AG09319 (cell line): ENCODE measurements at places on chromosomes 13 and 19.

DNA sequence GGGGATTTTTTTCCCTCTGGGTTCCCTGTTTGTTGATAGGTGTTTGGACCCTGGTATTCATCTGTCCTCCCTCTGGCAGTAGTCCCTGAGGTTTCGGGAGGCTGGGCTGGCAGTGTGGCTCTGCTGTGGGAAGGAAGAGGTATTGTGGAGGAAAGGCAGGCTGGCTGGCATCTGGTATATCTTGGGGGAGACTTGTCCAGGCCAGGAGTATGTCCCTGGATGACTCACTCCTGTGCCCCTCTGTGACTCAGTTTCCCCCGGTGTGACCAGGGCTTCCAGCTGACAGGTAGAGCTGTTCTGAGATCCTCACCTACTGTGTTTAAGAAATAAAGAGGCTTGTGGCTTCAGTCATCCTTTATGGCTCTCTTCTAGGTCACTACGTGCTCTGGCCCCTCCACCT lies 14.2 kb upstream of the ZNF492 start:
- DNase-seq, result no peak

DNA sequence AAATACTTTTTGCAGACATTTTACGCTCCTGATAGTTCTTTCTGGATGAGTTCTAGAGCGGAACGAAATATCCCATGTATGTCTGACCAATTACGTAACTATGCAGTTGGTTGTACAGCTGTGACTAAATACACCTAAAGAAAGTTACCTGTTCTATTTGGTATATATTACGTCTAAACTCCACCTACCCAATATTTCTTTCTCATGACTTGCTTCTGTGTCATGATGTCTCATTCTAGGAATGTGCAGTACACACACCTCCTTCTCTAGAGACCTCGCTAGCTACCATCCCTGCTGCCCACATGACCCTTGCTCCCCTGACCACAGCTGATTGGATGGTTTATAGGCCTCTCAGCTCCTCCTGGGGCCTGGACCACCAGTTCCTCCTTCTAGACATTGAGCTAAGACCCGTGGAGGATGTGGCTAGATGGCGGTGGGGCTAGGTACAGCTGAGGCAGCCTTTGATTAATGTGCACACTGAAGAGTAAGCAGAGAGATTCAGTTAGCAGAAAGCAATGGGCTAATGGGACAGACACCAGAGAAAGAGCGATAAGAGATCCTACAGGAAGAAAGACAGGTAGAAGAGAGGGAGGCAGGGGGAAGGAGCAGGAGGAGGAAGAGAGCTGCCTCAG lies 422.1 kb downstream of the COG6 start:
- no peak for DNase-seq

GRCh38 chr19:49357186-49357585 lies 5.0 kb downstream of the TEAD2 start:
- DNase-seq, result no peak

DNA sequence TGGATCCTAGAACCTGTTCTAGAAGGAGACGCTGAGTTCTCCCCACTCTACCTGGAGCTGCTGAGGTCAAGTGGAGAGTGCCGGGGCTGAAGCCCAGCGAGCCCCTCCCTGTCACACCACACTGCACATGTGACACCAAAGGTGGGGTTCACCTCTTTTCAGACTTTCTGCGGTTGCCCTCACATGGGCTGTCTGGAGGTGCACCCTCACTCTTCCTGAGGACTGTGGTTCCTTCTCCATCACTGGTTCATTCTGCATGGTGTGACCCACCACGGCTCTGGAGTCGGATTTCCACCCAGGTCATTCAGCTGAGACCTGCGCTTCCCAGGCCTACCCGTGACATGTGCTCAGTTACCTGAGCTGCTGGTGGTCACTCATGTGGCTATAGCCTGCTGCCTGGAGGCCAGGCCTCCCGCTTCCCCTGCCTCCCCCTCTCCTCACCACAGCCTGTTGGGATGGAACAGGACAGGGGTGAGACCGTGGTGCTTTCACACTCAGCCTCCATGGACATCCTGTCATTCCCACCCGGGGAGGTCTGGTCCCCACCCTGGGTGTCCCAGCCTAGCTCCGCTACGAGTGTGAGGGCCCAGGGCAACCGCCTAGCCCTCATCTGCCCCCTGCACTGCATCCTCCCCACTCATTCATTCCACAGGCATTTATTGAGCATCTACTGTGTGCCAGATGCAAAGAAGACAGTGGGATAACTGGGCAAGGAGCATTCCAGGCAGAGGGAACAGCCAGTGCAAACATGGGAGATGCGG lies 605 bp upstream of the A1BG start:
- DNase-seq, result no peak

DNA sequence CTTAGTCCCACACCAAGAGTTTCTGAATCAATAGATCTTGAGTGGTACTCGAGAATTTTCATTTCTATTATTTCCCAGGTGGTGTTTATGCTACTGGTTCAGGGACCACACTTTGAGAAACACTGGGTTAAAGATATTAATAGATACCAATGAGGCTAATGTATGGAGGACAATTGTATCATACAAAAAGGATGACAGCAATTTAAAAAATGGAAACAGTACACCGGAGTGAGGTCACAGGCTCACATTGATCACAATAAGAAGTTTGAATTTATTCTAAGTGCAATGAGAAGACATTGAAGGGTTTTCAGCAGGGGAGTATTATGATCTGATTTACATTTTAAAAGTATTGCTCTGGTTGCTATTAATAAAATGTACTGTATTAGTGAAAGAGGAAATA lies 488.3 kb downstream of the PCDH17 start:
- no peak for DNase-seq

GRCh38 chr19:3059653-3060052 lies 2.6 kb downstream of the TLE5 start:
- no peak for DNase-seq

DNA sequence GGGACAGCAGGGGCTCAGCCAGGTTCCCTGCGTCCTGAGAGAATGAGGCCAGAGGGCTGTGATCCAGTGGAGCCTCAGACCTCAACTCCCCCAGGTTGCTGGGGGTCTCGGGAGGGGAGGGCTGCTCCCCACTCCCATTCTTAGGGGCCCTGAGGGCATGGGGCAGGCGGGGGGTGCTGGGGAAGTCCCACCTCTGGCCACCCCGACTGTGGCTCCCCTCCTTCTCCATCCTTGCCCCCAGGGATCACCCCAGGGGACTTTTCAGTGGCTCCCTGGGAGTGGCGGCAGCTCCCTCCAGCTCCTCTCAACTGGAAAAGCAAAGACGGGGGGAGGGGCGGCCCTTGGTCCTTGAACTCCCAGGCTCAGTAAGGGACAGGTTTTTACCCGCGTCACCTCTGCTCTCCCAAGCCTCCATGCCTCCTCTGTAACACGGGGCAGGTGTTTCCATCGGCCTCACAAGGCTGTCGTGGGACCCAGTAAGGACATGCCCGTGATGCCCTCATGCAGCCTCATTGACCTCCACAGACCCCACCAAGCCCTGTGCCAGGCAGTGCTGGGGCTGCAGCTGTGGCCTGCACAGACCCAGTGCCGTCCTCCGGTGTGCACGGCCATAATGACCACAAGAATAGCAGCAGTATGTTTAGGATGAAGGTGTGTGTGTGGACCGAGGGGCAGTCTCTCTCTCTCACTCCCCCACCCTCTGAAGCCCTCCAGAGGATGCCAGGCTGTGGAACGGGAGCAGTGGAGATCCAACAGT lies 11.6 kb upstream of the TOMM40 start:
- DNase-seq, result no peak

DNA sequence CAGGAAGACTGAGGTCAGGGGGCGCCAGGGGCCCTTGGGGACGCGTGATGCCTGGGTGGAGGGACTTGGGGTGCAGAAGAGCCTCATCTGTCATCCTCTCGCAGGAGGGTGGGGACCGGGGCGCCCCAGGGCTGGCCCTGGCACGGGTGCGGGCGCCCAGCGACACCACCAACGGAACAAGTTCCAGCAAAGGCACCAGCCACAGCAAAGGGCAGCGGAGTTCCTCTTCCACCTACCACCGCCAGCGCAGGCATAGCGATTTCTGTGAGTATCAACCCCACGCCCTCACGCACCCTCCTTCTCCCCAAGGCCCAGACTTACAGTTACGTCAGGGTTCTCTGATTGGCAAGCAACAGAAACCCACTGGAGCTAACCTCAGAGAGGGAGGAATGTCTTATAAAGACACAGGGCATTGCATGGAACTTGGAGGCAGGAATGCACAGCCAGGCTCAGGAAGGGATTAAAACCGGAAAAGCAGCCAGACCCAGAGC lies 29.4 kb downstream of the MARK4 start:
- no peak for DNase-seq

GRCh38 chr19:52191951-52192350 lies 2.1 kb downstream of the PPP2R1A start:
- DNase-seq, result no peak

- DNase-seq, result no peak
Measured at GRCh38 chr19:39335168-39335548, 685 bp downstream of the GMFG start.

GRCh38 chr19:44848812-44849447 lies 2.8 kb downstream of the NECTIN2 start:
- DNase-seq, result no peak

- DNase-seq, result no peak
Measured at GRCh38 chr19:29793116-29793727, 18.6 kb upstream of the CCNE1 start.

- no peak for DNase-seq
Measured at GRCh38 chr13:44726778-44727177, 150.6 kb upstream of the TSC22D1 start.

GRCh38 chr13:51714663-51715168 lies 89.2 kb downstream of the DHRS12 start:
- DNase-seq, result no peak

DNA sequence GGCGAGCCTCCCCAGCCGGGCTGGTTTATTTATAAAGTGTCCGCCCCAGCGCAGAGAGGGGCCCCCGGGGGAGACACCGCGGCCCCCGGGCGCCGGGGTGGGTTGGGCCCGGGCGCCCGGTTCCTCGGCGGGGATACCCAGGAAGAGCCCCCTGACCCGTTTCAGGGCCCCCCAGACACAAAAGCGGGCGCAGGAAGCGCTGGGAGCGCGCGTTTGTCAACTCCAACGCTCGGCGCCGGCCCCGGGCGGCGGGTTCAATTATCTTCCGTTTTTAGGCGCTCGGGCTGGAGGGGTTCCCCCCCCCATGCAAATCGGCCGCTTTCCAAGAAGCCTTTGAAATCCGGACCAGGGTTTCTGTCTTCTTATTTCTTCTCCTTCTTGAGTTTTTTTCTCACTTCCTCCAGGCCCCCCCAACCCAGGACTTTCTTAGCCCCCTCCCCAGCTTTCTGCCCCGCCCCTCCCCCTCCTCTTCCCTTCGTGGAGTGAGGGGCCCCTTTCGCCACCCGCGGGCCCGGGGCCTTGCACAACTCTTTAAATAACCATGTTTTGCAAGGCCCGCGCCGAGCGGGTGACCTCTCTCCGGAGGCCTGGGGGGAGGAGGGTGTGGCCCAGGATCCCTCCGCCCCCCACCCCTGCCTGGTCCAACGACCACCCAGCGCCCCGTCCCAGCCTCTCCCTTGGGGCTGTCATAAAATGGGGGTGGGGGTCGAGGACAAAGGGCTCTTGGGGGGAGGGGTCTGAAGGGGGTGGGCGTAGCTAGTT lies 935 bp downstream of the ARID3A start:
- DNase-seq, result no peak

DNA sequence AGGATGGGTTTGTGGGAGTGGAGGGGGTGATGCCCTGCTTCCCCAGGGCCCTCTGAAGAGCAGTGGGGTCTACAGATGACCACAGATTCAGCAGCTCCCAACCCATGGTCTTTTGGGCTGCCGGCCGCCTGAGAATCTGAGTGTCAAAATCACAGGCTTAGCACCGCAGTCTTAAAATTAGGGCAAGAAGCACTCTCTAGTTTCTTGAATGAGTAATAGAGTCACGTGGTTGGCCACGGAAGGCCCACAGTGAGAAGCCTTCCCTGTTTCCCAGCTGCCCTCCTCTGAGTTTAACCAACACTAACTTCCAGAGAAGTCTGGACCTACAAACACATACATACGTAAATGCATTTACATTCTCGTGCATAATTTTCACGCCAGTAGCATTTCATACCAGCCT lies 5.2 kb downstream of the PRMT1 start:
- DNase-seq, result no peak

DNA sequence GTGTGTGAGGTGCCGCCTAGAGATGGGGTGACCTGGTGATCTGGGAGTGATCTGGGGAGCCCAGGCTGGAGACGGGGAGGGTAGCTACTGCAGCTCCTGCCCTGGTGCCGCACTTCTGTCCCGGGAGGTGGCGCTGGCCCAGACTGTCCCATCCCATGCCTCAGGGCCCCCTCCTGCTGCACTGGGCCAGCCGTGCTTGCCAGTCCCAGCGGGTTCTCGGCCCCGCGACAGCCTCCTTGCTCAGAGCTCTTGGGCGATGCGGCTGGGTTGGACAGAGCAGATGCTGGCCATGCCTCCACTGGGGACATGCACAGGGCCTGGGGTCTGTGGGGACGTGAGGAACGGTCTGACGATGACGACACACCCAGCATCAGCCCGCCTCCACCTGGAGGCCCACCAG lies 2.5 kb downstream of the RAX2 start:
- DNase-seq, result no peak

GRCh38 chr13:48592688-48593049 lies 59.8 kb upstream of the RCBTB2 start:
- no peak for DNase-seq

DNA sequence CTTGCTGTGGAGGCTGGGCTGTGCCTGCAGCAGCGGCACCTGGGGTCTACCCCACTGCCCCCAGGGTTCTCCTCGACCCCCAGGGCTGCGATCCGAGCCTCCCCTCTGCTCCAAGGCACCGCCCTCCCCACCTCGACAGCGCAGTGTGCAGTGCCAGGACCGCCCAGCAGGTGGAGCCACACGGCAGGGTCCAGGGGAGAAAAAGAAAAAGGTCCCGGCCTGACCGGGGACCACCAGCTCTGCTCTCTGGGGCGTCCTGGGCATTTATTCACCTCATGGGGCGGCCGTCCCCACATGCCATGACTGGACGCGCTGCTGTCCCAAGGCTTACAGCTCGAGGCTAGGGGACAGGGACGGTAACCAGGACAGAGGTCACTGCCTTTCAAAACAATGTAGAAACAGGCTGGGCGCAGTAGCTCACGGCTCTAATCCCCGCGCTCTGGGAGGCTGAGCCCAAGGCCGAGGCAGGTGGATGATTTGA lies 10.6 kb downstream of the REXO1 start:
- DNase-seq, result no peak

- DNase-seq, result no peak
Measured at GRCh38 chr13:45364876-45365557, 24.0 kb upstream of the TPT1 start.

DNA sequence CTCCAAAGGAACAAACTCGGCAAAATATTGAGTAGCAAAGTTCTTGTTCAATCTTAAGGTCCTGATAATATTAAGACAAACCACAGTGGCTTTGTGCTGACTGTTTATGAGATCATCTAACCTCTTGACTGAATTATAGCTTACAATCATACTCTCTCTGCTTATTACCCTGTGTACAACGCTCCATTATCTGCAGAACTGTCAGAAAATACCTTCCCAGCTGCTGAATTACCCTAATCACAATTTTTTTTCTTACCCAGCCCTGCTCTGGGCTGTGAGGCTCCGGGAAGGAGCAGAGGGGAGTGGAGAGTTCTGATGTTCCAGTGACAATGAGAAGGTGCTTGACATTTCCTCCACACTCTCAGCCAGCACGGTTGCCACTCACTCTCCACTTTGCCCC lies 64.8 kb downstream of the DCT start:
- DNase-seq, result no peak
